ENCODE measurements at places on chromosomes 16 and 17.

- DNase-seq = no peak
Measured at GRCh38 chr17:44496815-44497214, 6.4 kb downstream of the GPATCH8 start.

DNA sequence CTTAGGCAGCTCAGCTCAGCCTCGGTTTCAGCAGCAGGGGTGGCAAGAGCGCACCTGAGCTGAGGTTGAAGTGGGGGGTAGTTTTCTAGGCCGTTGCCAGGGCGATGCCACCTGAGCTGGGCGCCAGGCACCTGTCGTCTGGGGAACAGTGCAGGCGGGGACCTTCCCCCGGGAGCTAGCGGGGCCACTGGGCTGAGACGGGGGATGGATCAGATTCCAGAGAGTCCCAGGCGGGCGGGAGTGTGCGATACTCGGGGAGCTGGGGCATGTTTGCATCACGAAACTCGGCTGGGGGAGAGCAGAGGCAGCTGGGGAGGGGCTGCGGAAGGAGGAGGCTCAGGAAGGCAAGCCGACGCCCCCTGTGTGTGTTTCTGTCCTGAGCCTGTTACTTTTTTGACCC lies 477 bp upstream of the CLDN9 start:
- DNase-seq = no peak

- DNase-seq = no peak
Measured at GRCh38 chr16:29804020-29804419, 2.3 kb upstream of the MAZ start.

GRCh38 chr16:66335704-66336329 lies 30.7 kb upstream of the CDH5 start:
- no peak for DNase-seq

GRCh38 chr16:71430744-71431143 lies 11.1 kb downstream of the TLE7 start:
- DNase-seq = no peak

DNA sequence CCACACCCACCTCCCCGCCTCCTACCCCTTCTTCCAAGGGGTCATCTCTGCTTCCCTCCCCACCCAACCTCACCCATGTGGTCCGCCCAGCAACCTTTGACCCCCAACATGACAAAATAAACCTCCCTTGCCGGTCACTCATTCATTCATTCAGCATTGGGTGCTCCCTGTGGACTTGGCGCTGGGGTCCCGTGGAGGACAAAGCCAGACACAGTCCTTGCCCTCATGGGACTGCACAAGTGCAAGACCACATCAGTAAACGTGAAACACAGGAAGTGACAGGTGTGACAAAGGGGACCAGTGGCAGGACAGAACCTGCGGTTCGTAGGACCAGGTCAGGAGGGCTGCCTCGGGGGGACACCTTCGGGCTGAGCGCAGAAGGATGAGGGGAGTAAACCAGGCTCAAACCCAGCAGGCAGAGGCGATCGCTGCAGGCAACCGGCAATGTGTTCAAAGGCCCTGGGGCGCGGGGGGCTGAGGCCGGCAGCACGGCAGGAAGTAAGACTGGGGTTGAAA lies 185.4 kb downstream of the SEC14L1 start:
- DNase-seq = no peak

DNA sequence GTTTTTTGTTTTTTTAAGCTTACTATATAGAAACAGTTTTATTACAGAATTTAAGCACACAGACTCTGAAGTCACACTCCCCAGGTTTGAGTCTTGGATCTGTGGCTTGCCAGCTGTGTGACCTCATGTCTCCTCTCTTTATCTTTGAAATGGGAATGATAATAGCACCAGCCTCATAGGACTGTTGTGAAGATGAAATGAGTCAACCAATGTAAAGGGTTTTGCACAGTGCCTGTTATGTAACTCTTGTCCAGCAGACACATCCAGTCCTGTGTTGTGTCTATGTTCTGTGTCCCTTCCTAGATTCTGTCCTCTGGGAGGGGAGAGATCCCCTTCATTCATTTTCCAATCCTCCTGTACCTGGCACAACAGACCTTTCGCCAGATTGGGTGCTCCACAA lies 3.1 kb upstream of the CPD start:
- DNase-seq = no peak

DNA sequence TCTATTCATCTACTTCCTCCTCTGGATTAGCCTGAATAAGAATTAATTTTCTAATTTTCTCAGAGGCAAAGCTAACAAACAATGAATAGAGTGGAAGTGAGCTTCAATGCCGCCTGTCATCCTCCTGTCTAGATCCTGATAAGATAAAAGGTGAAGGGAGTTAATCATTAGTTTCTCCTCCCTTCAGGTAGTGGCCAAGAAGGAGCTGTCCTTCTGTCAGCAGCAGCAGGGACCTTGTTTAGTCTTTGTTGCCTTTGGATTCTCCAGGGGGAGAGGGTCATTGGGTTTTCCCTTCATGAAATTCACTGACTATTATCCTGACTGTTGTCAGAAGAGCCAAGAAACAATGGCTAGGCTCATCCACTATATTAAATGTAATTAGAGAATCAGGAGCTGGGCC lies 420.2 kb upstream of the GOT2 start:
- no peak for DNase-seq

- DNase-seq = no peak
Measured at GRCh38 chr17:27633312-27634025, 2.5 kb downstream of the LGALS9 start.

DNA sequence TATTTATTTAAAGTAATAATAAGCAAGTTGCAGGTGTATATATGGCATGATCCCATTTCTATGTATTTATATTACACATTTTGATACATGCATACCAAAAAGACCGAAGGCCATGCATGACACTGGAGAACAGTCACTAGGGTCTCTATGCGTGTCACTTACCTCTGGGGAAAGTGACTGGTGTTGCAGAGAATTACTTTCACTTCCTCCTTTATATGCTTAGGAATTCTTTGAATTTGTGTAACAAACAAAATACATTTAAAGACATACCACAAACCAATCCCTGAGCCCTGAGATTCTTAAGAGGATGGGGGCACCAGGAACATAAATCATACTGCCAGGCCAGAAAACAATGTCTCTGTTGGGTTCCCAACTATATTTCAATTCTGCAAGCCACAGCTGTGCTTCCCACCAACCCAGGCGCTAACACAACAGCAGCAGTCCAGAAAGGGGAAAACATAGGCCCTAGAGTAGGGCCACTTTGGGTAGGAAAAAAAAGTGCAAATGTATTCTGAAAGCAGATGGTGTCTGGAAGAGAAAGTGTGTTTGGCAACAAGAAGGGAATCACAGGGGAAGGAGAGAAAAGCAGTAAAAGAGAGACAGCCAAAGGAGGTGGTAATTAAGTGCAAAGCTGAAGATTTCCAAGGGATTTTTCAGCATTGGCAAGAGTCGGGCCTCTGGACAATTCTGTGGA lies 24.5 kb upstream of the HYDIN start:
- DNase-seq = no peak

DNA sequence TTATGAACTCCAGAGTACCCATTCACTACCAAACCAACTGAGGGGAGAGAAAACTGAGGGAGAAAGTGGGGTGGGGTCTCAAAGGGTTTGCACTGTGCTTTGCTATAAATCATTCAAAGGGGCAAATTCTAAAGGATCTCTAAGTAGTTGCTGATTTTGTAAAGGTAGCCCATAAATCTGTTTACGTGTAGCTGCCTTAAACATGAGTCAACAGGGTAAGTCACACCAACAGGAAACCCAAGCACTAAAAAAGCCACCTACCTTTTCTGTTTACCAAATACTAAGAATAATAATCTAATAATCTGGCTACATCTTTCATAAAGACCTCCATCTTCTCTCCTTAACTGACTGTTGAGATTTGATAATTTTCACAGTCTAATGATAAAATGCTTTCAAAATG lies 8.4 kb upstream of the HSBP1 start:
- no peak for DNase-seq

DNA sequence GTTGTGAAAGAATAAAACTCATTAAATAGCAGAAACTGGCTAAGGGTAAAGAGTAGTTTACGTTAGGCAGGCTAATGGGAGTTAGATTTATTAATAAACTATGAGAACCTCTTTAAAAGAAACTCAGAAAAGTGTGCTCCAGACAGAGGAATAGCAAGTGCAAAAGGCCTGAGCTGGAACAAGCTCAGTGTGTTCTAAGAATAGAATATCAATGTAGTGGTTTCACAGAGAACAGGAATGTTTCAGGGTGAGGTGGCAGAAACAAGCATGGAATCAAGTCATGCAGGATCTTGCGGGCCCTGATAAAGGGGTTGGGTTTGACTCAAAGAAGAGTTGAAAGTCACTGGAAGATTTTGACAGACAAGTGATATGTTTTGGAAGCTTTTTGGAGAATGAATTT lies 164.0 kb upstream of the HS3ST3A1 start:
- no peak for DNase-seq

GRCh38 chr17:12599186-12599920 lies 66.3 kb upstream of the MYOCD start:
- no peak for DNase-seq

GRCh38 chr17:80880648-80880985 lies 111.0 kb upstream of the CHMP6 start:
- DNase-seq = no peak

GRCh38 chr16:2737238-2737605 lies 15.2 kb upstream of the SRRM2 start:
- DNase-seq = no peak

- no peak for DNase-seq
Measured at GRCh38 chr16:20191566-20191965, 117.9 kb upstream of the GPR139 start.

GRCh38 chr16:49638673-49639610 lies 217.0 kb downstream of the ZNF423 start:
- no peak for DNase-seq

DNA sequence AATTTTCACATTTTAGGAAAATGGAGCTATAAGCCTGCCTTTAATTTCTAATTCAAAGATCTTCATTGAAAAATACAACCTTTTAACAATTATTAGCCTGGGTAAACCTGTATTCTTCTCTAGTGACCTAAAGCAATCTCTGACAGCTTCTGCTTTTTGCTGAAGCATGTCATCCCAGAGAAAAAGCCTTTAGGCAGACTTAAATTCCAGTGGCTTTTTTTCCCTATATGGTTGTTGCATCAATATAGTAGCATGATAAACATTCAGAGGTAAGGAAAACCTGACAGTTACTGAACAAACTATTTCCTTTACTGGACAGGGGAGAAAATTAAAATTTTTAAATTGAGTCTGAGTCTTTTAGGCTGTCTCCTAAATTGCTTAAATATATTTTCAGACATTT lies 7.8 kb upstream of the EVI2A start:
- no peak for DNase-seq

DNA sequence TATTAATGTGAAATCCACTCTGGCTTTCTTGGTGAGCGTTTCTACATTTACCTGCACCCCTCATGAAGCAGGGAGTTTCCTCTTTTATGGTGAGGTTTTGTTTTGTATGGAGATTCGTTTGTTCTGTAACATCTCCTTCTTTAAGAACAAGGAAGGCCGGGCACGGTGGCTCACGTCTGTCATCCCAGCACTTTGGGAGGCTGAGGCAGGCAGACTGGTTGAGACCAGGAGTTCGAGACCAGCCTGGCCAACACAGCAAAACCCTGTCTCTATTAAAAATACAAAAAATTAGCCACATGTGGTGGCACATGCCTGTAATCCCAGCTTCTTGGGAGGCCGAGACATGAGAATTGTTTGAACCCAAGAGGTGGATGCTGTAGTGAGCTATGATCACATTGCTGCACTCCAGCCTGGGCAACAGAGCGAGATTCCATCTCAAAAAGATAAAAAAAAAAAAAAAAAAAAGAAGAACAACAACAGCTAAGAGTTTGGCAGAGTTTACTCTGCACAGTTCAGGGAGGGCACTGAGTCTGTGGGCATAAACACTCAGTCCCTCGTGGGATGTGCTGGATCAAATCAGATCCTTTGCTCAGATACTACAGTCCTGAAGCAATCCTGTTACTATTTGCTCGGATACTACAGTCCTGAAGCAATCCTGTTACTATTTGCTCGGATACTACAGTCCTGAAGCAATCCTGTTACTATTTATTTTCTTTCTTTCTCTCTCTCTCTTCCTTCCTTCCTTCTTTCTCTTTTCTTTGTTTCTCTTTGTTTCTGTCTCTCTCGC lies 28.9 kb downstream of the ADCY9 start:
- DNase-seq = no peak
